ENCODE measurements at places on chromosomes 13 and 19.

GRCh38 chr19:32691952-32692726, 518 bp downstream of the NUDT19 start:
- DNase-seq: peak; percentile 66
- H3K4me1 ChIP-seq: peaks cover 6% of the 10 kb centered on the region
- peak overlapping the region; percentile 60 for H3K4me3 ChIP-seq

GRCh38 chr19:29858000-29858596, 46.3 kb downstream of the CCNE1 start:
- H3K36me3 ChIP-seq: no peaks in the 10 kb centered on the region
- DNase-seq: no peak
- H3K4me1 ChIP-seq: no peaks in the 10 kb centered on the region
- peaks cover 43% of the 10 kb centered on the region for H3K27me3 ChIP-seq

DNA sequence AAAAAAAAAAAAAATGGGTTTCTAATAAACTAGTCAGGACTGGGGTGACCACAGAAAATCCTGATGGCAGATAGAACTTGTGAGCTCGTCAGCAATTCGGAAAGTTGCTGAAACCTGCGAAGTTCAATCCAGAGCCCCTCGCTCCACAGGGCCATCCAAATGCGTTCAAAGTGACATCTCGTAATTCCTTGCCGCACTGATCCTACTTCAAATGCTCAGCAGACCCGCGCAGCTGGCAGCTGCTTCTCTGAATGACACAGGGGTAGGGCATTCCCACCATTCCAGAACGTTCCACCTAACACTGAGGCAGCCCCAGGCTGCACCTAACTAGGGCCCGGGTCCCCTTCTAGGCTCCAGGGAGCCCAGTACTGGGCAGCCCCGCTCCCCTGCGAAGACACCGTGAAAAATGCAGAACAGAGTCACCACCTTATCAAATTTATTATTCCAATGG, 4.8 kb upstream of the DAPK3 start:
- no peak overlapping the region for H3K27ac ChIP-seq
- peaks cover 23% of the 10 kb centered on the region for H3K36me3 ChIP-seq
- H3K4me3 ChIP-seq: no peak overlapping the region
- DNase-seq: no peak
- H3K27me3 ChIP-seq: no peaks in the 10 kb centered on the region
- H3K4me1 ChIP-seq: peaks cover 6% of the 10 kb centered on the region

- no peak for DNase-seq
- no peaks in the 10 kb centered on the region for H3K36me3 ChIP-seq
- H3K4me3 ChIP-seq: no peak overlapping the region
These were observed 55.9 kb downstream of the RASA3 start for GRCh38 chr13:114076329-114077090.

DNA sequence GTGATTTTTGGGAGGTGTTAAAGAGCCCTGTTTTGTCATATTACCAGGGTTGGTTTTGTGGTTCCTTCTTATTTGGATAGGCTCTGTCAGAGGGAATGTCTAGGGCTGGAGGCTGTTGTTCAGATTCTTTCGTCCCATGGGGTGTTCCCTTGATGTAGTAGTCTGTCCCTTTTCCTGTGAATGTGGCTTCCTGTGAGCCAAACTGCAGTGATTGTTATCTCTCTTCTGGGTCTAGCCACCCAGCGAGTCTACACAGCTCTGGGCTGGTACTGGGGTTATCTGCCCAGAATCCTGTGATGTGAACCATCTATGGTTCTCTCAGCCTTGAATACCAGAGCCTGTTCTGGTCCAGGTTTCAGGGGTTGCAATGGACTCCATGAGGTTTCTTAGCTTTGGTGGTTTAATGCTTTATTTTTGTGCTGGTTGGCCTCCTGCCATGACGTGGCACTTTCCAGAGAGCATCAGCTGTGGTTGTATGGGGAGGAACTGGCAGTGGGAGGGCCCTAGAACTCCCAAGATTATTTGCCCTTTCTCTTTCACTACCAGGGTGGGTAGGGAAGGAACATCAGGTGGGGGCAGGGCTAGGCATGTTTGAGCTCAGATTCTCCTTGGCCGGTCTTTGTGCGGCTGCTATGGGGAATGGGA, 78.8 kb downstream of the SPRY2 start:
- H3K27me3 ChIP-seq: no peaks in the 10 kb centered on the region
- no peak overlapping the region for H3K4me3 ChIP-seq
- DNase-seq: no peak
- no peaks in the 10 kb centered on the region for H3K36me3 ChIP-seq
- no peaks in the 10 kb centered on the region for H3K4me1 ChIP-seq

DNA sequence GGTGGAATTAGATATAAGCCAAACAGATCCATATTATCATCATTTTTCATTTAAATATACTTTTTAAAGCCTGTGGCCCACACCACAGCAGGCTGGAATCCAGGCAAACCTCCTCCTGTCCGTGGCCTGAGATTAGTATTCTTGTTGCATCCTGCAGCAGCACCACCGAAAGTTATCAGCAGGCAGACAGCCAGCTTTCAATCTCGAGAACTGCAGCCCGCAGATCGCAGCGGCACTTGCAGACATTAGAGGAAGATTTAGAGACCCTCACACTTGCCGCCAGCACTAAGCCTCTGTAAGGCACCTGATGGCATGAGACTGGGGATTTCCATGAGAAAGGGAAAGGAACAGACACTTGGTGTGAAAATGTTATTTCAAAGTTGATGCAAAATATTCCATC, 7.4 kb downstream of the DHRS12 start:
- H3K4me3 ChIP-seq: no peak overlapping the region
- no peak overlapping the region for H3K27ac ChIP-seq
- H3K27me3 ChIP-seq: no peaks in the 10 kb centered on the region

- no peak overlapping the region for H3K4me3 ChIP-seq
- no peak overlapping the region for H3K27ac ChIP-seq
- H3K27me3 ChIP-seq: no peaks in the 10 kb centered on the region
- no peaks in the 10 kb centered on the region for H3K4me1 ChIP-seq
- DNase-seq: no peak
- no peaks in the 10 kb centered on the region for H3K36me3 ChIP-seq
These were observed 167.9 kb downstream of the MYO16 start for GRCh38 chr13:108797354-108797753.

DNA sequence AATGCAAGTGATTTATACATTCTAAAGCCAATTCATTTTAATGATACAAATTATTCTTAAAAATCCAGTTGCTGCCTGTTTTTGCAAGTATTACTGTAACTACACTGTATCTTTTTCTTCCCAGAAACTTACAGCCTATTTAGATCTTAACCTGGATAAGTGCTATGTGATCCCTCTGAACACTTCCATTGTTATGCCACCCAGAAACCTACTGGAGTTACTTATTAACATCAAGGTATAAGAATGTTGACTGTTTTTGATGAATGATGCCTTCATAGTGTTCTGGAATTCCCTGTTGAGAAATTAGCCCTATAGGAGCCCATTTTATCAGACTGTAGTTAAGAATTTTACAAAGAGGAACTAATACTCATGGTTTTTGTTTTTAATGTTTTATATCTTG, 25.0 kb downstream of the ITM2B start:
- DNase-seq: no peak
- H3K27ac ChIP-seq: no peak overlapping the region
- H3K4me3 ChIP-seq: no peak overlapping the region
- peaks cover 8% of the 10 kb centered on the region for H3K36me3 ChIP-seq
- H3K4me1 ChIP-seq: peaks cover 35% of the 10 kb centered on the region
- no peaks in the 10 kb centered on the region for H3K27me3 ChIP-seq

GRCh38 chr13:98462946-98463345, 114.0 kb downstream of the STK24 start:
- H3K36me3 ChIP-seq: peaks cover 19% of the 10 kb centered on the region
- H3K27ac ChIP-seq: no peak overlapping the region
- no peak overlapping the region for H3K4me3 ChIP-seq
- DNase-seq: no peak
- H3K4me1 ChIP-seq: peaks cover 40% of the 10 kb centered on the region

DNA sequence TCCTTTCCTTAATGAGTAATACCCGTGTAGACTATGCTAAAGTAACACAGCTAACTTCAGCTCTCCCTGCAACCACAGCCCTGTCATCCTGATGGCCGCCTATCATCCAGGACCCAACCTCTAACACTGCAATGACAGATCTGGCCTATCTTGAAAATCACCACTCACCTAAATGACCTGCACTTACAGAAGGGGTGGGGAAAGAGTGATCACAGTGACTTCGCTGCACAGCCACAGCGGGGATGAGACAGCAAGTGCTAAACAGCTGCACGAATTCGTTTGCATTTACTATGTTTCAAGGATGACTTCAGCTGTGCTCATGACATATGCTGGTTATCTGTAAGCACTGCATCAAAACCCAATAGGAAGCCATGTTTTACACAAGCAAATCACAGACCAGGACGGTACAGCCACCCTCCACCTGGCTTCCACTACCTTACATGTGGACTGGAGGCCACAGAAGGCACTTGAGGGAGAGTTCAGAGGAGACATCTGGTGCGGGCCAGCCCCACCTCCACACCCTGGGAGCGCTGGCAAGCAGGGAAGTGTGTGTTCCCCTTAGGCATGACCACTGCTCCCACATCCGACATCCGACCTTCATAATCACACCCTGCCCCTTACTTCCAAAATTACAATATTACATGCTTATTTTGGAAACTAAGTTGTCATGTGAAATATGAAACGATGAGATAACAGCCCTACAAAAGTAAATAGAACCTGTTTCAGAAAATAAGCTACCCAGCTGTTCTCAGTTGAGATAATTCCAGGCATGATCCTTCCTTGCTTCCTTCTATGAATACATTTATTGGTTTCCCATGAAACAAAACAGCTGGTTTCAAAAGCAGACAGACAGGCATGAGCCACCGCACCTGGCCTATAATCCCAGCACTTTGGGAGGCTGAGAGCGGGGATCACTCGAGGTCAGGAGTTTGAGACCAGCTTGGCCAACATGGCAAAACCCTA, 95.7 kb downstream of the STK24 start:
- peaks cover 93% of the 10 kb centered on the region for H3K4me1 ChIP-seq
- no peaks in the 10 kb centered on the region for H3K27me3 ChIP-seq
- no peaks in the 10 kb centered on the region for H3K36me3 ChIP-seq
- H3K27ac ChIP-seq: peak overlapping the region; percentile 14

DNA sequence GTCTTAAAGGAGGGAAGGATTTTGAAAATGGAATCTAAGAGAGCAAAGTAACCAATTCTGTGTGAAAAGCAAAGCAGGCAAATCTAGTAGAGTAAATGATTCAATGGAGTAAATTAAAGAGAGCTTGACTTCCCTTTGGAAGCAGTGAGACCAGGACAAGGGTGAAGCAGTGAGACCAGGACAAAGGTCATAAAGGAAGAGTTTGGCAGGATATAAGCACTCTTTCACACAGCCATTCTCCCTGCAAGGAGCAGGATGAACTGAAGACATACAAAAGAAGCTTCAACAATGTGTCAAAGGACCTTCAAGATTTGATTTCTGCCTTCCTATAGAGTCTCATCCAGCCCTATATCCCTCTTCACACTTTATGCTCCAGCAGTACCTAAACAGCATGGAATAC, 123.8 kb downstream of the ENOX1 start:
- H3K4me1 ChIP-seq: peaks cover 28% of the 10 kb centered on the region
- no peak overlapping the region for H3K27ac ChIP-seq
- DNase-seq: no peak
- no peaks in the 10 kb centered on the region for H3K27me3 ChIP-seq
- H3K36me3 ChIP-seq: no peaks in the 10 kb centered on the region

DNA sequence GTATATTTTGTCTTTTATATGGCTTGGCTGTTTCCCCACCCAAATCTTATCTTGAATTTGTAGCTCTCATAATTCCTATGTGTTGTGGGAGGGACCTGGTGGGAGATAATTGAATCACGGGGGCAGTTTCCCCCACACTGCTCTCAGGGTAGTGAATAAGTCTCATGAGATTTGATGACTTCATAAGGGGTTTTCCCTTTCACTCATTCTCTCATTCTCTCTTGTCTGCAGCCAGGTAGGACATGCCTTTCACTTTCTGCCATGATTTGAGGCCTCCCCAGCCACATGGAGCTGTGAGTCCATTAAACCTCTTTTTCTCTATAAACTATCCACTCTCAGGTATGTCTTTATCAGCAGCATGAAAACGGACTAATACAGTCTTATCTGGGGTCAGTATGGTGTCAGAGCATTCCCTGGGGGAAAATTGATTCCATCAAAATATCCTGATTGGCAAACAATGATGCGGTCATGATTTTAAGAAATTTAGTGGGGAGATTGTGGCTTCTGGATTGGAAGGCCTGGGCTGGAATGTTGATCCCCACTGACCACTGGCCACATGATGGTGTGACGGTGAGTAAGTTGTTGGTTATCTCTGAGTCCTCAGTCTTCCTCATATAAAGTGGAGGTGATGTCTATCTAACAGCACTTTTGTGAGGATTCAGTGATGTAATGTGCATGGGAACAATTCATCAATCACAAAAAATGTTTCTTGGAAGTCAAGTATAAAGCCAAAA, 27.5 kb upstream of the ANKRD10 start:
- H3K4me3 ChIP-seq: no peak overlapping the region
- no peaks in the 10 kb centered on the region for H3K27me3 ChIP-seq
- H3K36me3 ChIP-seq: no peaks in the 10 kb centered on the region

DNA sequence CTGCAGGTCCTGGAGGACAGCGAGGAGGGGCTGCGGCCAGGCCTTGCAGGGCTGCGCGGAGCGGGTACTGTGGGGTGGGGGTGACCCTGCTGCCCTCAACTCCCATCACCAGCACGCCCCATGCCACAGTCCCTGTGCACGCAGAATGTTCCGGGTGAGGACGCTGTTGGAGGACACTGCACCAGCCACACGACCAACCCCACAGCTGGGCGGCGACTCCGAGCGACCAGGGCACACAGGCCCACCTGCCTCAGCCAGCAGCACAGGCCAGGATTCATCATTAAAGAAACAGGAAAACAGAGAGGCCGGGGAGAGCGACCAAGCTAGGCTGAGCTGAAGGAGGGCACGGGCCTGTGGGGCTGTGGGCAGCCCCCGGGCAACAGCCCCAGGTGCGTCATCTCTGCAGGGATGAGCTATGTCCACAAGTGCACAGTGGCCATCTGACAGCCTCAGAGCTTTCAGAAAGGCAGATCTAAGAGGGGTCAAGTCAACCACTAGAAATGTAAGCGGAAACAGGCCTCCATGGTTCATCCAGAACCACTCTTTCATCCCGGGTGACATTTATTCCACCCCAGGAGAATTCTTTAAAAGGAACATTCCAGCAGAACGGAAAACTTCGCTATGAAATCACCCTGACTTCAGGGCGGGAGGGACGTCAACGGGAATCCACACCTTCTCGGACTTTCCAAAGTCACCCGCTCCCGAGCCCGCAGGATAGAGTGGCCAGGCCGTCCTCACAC, 1.5 kb downstream of the GAS6 start:
- peak overlapping the region; percentile 84 for H3K4me3 ChIP-seq
- H3K36me3 ChIP-seq: peaks cover 17% of the 10 kb centered on the region
- H3K4me1 ChIP-seq: peaks cover 52% of the 10 kb centered on the region
- DNase-seq: no peak
- H3K27me3 ChIP-seq: no peaks in the 10 kb centered on the region
- H3K27ac ChIP-seq: peak overlapping the region; percentile 98

GRCh38 chr19:3276341-3276799, 51.9 kb downstream of the CELF5 start:
- H3K4me1 ChIP-seq: peaks cover 4% of the 10 kb centered on the region
- H3K36me3 ChIP-seq: no peaks in the 10 kb centered on the region
- H3K27me3 ChIP-seq: peaks cover 70% of the 10 kb centered on the region
- no peak for DNase-seq

Data from heart right ventricle (tissue), 16 donors.